Renal cortex interstitium (tissue), 15 donors: ENCODE measurements at places on chromosomes 12 and 14. TPM values are rescaled to one million over a fixed set of nuclear protein-coding genes. Genes with fewer than 3 reads are reported as not detected.

Gene GZMH
- not detected for polyA plus RNA-seq

Gene TC2N
- 34.9 TPM for polyA plus RNA-seq

Gene SYT1
- polyA plus RNA-seq = 21.3 TPM

Gene C14orf39
- polyA plus RNA-seq = 0.32 TPM

Gene TPH2
- 0.09 TPM for polyA plus RNA-seq

Gene COL2A1
- polyA plus RNA-seq = 46.4 TPM

Gene PNP
- 64.0 TPM for polyA plus RNA-seq

Gene TEX52
- polyA plus RNA-seq = 0.89 TPM

Gene CLEC1B
- 0.48 TPM for polyA plus RNA-seq

Gene TMEM132C
- polyA plus RNA-seq = 2.8 TPM

Gene TAS2R14
- 6.0 TPM for polyA plus RNA-seq

Gene LRP1-AS
- not detected for polyA plus RNA-seq
